ENCODE measurements at places on chromosomes 7 and 10.

- H3K27ac ChIP-seq = no peak overlapping the region
- no peaks in the 10 kb centered on the region for H3K36me3 ChIP-seq
- no peaks in the 10 kb centered on the region for H3K4me1 ChIP-seq
- DNase-seq = no peak
- H3K4me3 ChIP-seq = no peak overlapping the region
Measured at GRCh38 chr10:132001238-132001972, 19.7 kb upstream of the BNIP3 start.

- no peaks in the 10 kb centered on the region for H3K36me3 ChIP-seq
- peak; percentile 73 for DNase-seq
- H3K27me3 ChIP-seq = no peaks in the 10 kb centered on the region
- peak overlapping the region; percentile 60 for H3K27ac ChIP-seq
- H3K4me1 ChIP-seq = peaks cover 12% of the 10 kb centered on the region
Measured at GRCh38 chr7:12715372-12716133, 28.1 kb downstream of the ARL4A start.

GRCh38 chr10:125016123-125016522 is 74.2 kb downstream of the ZRANB1 start:
- 0 out of 2 replicates have a peak, but pooled peaks cover 5% of the 10 kb centered on the region for H3K36me3 ChIP-seq
- no peak overlapping the region for H3K4me3 ChIP-seq
- DNase-seq = no peak
- no peak overlapping the region for H3K27ac ChIP-seq
- no peaks in the 10 kb centered on the region for H3K27me3 ChIP-seq
- no peaks in the 10 kb centered on the region for H3K4me1 ChIP-seq

- no peaks in the 10 kb centered on the region for H3K4me1 ChIP-seq
- no peak overlapping the region for H3K4me3 ChIP-seq
- DNase-seq = no peak
- H3K27me3 ChIP-seq = no peaks in the 10 kb centered on the region
- no peak overlapping the region for H3K27ac ChIP-seq
Measured at GRCh38 chr7:80630608-80631405, 7.6 kb upstream of the CD36 start.

DNA sequence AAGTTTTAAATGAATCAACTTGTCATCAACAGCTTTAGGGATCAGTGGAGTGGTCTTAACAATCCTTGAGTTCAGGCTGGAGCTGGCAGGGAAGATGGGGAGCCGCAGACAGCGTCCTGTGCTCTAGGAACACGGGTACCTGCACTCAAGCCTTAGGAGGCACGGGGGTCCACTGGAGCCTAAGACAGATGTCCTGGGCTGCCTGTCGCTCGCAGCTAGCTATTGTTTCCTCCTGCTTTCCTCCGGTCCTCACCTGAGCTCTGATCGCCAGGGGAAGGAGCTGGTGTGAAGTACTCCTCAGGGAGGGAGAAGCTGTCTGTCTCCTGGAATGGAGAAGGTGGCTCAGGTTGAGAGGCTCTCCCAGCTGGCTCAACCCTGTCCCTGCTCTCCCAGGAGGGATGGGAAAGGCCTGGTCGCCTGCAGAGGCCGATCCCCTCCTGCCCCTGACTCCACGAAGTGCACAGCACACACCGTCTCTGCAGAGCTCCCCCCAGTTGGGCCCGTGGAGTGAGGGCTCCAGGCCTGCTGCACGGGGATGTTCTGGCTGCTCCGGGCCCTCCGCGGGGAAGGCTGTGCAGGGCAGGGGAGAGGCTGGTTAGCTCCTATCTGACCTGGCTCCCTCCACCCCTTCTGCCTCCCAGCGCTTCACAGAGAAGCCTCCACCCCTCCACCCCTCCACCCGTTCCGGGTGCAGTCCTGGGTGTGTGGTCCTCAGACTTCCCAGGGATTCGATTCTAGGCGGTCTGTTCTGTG is 14.5 kb upstream of the PYROXD2 start:
- DNase-seq = no peak
- no peak overlapping the region for H3K27ac ChIP-seq
- no peaks in the 10 kb centered on the region for H3K4me1 ChIP-seq
- H3K4me3 ChIP-seq = no peak overlapping the region

GRCh38 chr10:3025026-3025683 is 42.2 kb upstream of the PFKP start:
- H3K36me3 ChIP-seq = no peaks in the 10 kb centered on the region
- no peak overlapping the region for H3K27ac ChIP-seq
- no peak overlapping the region for H3K4me3 ChIP-seq
- no peak for DNase-seq
- no peaks in the 10 kb centered on the region for H3K4me1 ChIP-seq
- H3K27me3 ChIP-seq = no peaks in the 10 kb centered on the region

Measured in DND-41 (cell line).